NCI-H2081 treated with DMSO at 0.1 percent for 48 hours (cell line): ENCODE measurements at places on chromosomes 1 and 21.
A peak's percentile ranks its signal among the peaks of the same experiment; 100 is the strongest.

DNA sequence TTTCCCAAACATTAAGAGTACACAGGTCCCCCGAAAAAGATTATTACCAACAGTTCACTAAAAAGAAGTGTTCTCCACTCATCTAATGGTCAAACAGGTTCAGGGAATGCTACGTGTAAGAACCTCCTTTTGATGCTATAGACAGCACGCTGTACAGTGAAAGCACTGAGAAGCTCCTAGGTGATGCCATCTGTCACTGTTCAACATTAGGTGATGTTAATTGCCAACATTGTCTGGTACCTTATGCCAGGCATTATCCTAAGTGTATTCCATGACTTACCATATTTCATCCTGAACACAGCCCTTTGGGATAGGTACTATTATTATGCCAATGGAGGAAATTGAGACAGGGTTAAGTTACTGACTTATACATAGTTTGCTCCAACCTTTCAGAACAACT, 82.1 kb downstream of the DAB1 start:
- DNase-seq, result no peak

- no peak for DNase-seq
These were observed 12.4 kb downstream of the KRTAP22-2 start for GRCh38 chr21:30577766-30578165.

DNA sequence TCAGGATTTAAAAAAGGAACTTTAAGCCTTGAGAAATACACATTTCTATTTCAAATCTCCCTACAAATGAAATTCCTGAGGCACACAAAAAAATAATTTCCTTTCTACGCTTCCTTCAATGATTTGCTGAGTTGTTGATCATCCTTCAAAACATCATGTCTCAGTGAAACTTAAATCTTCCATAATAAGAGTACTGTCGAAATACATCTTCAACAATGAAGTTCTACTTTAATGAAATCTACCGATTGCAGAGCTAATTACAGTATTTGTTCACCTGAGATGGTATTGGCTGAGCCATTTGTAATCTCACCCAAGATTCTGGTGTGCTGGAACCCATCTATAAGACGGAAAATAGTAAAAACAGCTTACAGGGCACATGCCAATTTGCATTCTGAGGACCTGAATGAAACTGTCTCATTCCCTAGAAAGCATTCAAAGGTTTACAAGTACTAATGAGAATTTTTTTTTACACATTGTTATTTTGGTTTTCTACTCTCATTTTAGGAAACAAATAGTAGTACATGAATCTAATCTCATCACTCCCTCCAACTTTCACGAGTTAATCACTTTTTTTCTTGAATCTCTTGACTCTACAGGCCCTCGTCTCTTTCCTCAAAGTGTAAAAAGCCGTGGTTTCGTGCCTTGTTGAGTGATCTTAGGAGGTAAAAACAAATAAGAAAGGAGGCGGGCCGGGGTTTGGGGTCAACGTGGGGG, 1.1 kb downstream of the CHML start:
- no peak for DNase-seq

- no peak for DNase-seq
These were observed 60.0 kb upstream of the NTPCR start for GRCh38 chr1:232890340-232890943.

DNA sequence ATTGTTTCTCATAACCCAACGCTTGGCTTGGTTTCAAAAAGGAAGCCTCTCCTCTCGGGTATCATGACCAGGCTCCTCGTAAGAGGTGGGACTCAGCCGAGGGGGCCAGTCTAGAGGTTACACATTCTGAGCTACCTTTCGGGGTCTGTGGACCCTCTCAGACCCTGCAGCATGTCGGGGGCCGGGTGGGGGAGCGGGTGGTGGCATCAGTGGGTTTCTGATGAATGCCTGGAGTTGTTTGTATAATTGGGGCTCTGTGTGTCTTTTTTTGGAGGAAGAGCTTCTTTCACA, 229.3 kb downstream of the CAMTA1 start:
- DNase-seq, result no peak

DNA sequence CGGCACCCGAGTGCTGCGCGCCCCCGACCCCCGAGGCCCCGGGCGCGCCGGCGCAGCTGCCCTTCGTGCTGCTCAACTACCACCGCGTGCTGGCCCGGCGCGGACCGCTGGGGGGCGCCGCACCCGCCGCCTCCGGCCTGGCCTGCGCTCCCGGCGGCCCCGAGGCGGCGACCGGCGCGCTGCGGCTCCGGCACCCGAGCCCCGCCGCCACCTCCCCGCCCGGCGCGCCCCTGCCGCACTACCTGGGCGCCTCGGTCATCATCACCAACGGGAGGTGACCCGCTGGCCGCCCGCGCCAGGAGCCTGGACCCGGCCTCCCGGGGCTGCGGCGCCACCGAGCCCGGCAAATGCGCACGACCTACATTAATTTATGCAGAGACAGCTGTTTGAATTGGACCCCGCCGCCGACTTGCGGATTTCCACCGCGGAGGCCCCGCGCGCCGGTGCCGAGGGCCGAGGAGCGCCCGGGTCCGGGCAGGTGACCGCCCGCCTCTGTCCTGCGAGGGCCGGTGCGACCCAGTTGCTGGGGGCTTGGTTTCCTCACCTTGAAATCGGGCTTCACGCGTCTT, 49.0 kb downstream of the SIM2 start:
- no peak for DNase-seq

GRCh38 chr1:64179588-64179987, 23.8 kb upstream of the UBE2U start:
- DNase-seq, result no peak

DNA sequence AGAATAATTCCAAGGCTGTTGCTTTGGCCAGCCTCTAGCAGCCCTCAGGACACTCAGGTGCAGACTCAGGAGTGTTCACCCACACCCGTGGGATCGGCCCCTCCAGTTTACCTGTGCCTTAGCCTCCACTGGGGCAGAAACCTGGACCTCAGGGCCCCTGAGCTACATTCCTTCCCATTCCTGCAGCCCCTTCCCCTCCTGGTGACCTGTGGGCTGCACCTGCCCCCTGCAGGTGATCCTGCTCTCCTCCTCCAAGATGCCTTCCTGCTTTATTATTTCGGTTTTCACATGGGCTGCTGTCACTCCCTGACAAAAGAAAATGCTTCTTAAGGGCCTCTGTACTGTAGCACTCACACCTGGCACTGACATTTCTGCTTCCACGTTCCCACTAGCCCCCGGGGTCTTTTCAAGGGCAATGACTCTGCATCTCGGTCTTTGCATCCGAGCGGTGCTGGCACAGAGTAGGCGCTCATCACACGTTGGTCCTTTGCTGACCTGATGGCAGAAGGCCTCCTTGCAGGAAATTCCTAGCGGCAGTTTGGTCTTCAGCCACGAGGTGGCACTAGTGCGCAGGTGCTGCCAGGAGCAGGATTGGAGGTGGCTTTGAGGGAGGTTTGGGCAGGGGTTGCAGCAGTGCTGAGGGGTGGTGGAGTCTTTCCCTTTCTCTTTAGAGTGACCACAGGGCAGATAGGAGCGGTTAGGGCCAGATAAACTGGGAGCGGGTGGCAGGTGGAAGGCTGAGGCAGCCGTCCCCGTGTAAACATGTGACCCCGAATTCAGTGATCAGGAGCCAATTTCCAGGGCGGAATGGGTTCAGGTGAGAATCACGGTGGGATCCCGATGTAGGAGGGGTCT, 25.3 kb upstream of the ETV3 start:
- DNase-seq, result peak; percentile 8

DNA sequence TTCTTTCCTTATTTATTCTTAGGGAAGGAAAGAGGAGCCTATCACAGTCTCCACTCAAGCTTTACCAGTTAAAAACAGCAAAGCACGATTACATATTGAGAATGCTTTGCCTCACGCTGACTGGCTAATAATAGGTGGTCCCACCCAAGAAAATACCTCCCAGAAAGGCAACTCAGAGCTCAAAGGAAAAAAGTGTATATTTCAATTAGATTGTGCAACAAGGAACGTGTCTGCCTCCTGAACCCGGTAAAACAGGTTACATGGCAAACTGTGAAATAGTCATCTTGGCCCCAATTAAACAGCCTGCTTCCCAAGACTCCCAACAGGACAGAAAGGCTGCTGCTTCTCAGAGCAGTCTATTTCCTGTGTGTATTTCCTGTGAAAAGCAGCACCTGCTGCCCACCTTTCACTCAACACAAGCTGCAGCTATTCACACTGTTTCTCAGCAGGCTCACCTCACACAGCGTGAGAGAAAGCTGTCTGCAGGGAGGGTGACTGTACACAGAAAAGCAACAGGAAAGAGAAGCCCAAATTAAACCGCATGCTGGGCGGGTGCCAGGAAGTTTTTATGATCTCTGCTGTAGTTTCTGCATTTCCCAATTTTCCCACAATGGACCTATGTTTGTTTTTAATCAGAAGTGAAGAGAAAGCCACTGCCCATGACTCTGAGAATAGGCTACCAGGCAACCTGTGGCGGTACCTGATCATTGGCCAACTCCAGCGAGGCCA, 44.0 kb downstream of the URB1 start:
- no peak for DNase-seq

DNA sequence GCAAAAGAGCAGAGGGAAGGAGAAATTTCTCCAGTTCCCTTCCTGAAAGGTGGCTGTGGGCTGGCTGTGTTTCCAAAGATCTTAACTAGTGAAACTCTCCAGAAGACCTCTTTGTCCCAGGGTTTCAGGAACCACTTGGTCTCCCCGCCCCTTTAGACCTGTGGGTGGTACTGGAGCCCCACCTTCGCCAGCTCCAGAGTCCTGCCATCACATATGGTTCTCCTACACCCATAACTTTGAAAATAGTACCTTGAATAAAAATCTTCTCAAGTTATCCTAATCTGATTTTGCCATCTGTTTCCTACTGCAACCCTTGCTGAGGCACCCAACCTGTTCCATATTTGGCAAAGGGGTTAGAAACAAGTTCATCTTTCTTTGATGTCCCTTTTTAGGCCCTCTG, 303.9 kb downstream of the SEC16B start:
- DNase-seq, result no peak
